ENCODE measurements at places on chromosomes 12 and 14.

- no peak for DNase-seq
These were observed 13.2 kb downstream of the OTX2 start for GRCh38 chr14:56797003-56797568.

- DNase-seq = no peak
These were observed 139.4 kb upstream of the PRICKLE1 start for GRCh38 chr12:42728770-42729534.

- DNase-seq = no peak
These were observed 12.0 kb upstream of the MDM1 start for GRCh38 chr12:68344126-68344525.

GRCh38 chr14:60861545-60862140, 119.2 kb downstream of the TRMT5 start:
- no peak for DNase-seq

- no peak for DNase-seq
These were observed 5.5 kb downstream of the AMN start for GRCh38 chr14:102927878-102928411.

DNA sequence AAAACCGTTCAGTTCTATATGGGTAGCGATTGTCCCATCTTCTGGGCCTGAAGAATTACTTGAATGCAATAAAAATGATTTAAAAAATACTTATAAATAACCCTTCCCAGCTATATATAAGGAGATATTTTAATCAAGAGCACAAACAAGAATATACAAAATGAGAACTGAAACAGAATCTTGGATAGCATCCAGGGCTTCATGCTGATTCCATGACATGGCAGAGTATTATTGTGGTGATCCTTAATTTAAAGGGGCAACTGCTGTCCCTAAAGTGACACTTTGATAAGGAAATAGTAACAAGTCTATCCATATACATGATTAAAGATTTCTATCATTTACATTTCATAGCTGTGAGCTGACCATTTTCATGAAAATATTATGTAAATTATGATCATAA, 18.8 kb downstream of the WBP11 start:
- no peak for DNase-seq

GRCh38 chr14:89435892-89436656, 19.0 kb upstream of the FOXN3 start:
- no peak for DNase-seq

GRCh38 chr12:66838366-66838765, 159.5 kb upstream of the GRIP1 start:
- DNase-seq = no peak

GRCh38 chr12:47785887-47786661, 13.0 kb downstream of the SLC48A1 start:
- DNase-seq = no peak

GRCh38 chr12:50922820-50923219, 29.5 kb upstream of the HIGD1C start:
- no peak for DNase-seq

DNA sequence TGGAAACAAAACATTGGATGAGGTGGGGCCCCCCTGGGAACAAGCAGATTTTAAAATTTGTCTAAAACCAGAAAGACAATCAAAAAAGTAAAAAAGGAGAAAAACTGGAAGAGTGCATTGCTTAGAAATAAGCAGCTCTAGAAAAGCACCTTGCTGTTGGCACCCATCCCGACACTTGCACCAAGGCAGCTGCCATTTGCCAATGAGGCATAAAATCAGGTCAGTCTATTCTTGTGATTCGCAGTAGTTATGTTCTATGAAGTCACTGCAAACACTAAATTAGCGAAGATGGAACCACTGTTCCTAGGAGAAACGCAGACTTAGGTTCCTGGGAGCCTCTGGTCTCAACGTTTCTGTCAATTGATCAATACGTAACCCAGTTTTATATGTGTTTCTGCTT, 16.2 kb downstream of the VPS33A start:
- DNase-seq = no peak

DNA sequence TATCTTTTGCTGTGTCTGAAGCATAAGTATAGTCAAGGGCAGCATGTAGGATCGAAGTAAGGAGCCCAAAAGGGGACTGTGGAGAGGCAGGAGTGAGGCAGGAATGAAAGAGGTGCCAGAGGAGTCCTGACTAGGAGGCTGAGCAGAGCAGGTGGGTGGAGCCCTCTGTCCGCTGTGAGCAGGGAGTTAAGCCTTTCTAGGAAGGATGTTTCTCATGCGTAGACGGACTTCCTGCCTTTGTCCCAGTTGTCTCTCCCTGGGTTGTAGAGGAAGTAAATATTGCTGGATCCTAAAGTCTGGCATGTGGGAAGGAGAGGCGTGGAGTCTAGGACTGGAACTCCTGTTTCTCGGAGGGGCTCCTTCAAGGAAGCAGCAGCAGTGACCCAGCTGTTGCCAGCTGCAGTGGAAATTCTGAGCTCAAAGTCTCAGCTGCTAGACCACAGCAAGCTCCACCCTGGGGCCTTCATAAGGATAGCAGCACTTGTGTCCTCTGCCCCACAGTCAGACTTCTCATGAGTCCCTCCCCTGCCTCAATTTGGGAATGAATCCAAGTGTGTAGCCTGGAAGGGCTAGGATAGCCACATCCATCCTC, 44.0 kb downstream of the RBMS2 start:
- peak; percentile 94 for DNase-seq

DNA sequence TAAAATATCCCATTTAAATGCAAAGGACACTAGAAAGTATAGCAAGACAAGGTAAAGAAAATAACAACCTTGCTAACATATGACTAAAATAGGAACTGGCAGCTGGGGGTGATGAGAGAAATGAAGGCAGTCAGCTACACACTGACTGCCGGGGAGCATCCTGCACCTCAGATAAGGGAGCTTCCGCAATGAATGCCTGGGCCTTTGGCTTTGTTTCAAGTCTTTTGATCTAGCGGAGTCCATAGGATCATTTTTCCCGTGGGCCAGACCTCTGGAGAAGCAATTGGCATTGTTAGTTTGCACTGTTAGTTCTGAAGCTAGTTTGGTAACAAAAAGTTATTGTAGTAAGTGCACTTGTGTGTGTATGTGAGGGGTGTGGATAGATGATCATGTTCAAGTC, 639.9 kb downstream of the DIO2 start:
- DNase-seq = no peak

GRCh38 chr12:105330931-105331804, 677 bp downstream of the C12orf75 start:
- no peak for DNase-seq

DNA sequence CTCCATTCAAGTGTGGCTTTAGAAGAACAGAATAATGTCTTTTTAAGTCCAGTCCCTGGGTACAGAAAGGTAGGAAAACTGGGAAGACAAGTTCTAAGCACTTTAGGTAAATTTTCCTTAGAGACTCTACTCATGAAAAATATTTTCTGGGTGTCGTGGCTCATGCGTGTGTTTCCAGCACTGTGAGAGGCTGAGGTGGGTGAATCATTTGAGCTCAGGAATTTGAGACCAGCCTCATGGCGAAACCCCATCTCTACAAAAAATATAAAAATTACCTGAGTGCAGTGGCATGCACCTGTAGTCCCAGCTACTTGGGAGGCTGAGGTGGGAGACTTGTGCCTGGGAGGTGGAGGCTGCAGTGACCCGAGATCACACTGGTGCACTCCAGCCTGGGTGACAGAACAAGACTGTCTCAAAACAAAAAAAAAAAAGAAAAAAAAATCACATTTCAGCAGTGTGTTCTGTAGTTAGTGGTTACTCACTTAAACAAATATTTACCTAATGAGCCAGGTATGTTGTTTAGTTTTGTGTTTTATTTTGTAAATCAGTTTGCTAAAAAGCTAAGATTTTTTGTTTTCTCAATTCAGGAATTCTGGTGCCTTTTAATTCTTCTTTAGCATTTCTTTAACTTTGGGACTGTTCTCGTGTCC, 52.3 kb upstream of the RD3L start:
- DNase-seq = no peak

- DNase-seq = no peak
These were observed 26.5 kb upstream of the RCOR1 start for GRCh38 chr14:102565959-102566358.

DNA sequence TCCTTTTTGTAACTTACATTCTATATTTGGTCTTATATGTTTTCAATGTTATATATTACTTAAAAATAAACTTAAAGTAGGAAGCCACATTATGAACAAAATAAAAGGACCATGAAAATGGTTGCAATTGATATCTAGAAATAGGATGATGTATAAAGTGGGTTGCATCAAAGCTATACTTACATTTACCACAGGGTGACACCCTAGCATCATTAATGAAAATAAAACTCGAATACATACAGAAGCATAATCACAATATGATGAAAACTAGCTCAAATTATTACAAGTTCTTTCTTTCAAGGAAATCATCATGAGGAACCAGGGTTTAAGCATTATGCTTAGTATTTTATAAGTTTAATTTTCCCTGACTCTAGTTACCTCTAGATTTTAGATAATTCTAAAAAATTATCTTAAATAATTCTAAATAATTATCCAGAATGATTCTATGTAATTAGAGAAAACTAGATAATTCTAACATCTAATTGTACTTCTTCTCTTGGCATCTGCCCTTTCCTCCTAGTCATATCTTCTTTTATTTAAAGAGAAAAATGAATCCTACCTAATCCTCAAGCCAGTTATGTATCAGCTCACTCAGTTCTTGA, 31.2 kb downstream of the TAS2R7 start:
- DNase-seq = no peak

GRCh38 chr12:120820884-120821510, 83.2 kb downstream of the SPPL3 start:
- no peak for DNase-seq

DNA sequence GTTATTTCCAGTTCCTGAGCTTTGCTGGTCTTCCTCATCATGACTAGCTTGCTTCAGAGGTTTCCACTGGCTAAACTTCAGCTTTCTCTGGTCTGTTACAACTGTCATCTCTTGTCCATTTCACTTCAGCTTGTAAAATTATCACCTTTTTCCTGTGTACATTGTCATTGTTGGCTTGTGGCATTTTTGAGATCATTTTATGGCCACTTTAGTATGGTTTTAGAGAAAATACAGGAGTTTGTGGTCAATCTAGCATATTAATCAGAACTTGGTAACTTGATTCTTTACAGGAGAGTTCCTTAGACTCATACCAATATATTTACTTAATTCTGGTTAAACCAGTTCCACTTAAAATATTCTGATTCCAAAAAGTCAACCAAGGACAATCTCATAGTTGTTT, 235.9 kb upstream of the KITLG start:
- DNase-seq = no peak

GRCh38 chr12:56348776-56349175, 10.1 kb downstream of the IL23A start:
- no peak for DNase-seq
